Trophoblast cell (in vitro differentiated cells and primary cell): ENCODE measurements at places on chromosomes 16 and 17.
A peak's percentile ranks its signal among the peaks of the same experiment; 100 is the strongest.

DNA sequence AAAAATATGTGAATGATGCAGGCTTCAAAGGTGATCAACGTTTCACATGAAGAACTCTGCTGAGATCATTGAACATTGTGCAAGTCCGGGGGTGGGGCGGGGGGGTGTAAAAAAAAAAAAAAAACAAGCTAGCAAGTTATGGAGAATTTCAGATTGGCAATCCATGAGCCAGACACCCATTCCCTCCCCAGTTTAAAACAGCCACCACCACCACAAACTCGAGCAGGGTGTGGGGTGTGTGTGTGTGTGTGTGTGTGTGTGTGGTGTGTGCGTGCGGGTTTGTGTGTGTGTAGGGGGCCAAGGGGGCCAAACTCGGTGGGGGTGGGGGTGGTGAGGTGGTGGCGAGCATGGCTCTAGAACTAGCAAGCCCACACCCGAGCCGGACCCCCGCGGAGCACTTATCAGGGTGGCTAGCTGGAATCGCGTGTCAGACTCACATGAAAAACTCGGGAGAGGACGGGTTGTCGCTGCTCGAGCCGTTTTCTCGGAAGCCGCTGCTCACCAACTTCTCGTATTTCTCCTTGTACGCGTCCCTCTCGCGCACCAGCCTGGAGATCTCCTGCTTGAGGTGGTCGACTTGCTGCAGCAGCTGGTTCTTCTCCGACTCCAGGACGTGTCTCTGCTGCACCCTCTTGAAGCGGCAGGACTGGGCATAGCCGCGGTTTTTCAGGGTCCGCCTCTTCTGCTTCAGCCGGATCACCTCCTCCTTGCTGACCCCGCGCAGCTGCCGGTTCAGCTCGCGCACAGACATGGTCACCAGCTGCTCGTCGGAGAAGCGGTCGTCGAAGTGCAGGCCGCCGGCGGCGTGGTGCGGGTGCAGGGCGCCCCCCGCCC is 2.0 kb downstream of the MAF start:
- peak; percentile 8 for DNase-seq

- no peak for DNase-seq
These were observed 18.6 kb upstream of the ENDOV start for GRCh38 chr17:80396157-80397033.

- no peak for DNase-seq
These were observed 520.8 kb downstream of the GRIN2A start for GRCh38 chr16:9661336-9662017.

- DNase-seq, result no peak
These were observed 18.9 kb downstream of the CDR2 start for GRCh38 chr16:22355487-22355908.

GRCh38 chr17:65564793-65565192 is 3.3 kb upstream of the AXIN2 start:
- no peak for DNase-seq

GRCh38 chr17:79005063-79005861 is 4.3 kb downstream of the CANT1 start:
- no peak for DNase-seq

DNA sequence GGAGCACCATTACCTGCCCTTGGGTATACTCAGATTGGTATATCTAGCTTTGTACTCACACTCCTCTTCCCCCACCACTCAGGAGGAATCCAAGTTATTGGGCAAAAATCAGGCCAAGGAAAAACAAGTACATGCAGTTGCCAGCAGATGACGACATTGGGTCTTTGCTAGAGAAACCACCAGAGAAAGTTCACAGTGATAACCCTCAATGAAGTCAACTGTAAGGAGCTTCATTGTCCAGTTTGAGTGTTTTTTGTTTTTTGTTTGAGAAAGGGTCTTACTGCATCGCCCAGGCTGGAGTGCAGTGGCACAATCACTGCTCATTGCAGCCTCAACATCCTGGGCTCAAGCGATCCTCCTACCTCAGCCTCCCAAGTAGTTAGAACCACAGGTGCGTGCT is 34.6 kb upstream of the TOX3 start:
- DNase-seq, result peak; percentile 7

DNA sequence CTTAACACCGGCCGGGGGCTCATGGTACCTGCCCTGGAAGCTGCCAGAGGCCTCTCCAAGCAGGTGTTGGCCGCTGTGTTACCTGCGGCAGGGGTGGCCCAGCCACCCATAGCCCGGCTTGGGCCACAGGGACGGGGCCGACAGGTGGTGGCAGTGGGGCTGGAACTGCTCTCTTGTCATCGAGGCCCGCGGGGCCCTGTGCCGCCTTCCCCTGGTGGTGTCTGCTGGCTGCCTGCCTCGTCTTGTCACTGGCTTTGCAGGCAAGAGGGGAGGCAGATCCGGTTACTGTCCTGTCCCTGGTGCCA is 27.1 kb downstream of the GSE1 start:
- peak; percentile 38 for DNase-seq

- DNase-seq, result no peak
These were observed 218.0 kb upstream of the TNRC6C start for GRCh38 chr17:77740481-77740880.

GRCh38 chr17:9115214-9116191 is 94.2 kb downstream of the NTN1 start:
- DNase-seq, result no peak

DNA sequence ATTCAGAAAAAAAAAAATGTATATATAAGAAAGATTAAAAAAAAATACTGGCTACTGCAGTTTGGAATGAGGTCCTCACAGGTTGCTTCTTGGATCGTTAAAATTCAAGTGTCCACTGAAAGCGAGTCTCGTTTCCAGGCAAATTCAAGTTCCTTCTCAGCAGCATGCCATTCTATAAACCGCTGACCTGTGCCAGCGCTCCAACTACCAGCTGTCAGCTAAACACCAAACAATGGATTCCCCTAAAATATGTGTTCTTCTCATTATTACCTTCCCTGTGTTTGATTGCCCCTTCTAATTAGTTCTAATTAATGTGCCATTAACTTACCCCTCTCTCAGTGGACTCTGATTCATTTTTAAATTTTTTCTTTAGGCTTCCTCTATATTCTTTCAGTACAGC is 92.4 kb downstream of the DNAH9 start:
- no peak for DNase-seq

DNA sequence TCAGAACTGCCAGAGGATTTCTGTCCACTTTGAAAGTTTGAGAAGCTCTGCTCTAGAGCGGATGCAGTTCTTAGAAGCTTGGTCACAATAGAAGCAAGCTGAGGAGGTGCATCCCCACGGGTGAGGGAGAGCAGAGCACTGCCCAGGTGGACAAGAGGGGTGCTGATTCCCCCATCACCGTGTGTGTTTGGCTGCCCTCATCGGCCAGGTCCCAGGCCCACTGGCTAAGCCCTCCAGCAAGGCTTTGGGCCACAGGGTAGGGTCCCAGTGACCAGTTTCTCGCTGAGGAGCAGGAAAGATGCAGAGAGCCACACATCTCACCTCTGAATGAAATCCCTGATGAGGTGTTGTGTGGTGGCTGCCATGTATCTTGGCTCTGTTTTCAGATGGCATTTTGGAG is 26.9 kb downstream of the NMT1 start:
- no peak for DNase-seq

DNA sequence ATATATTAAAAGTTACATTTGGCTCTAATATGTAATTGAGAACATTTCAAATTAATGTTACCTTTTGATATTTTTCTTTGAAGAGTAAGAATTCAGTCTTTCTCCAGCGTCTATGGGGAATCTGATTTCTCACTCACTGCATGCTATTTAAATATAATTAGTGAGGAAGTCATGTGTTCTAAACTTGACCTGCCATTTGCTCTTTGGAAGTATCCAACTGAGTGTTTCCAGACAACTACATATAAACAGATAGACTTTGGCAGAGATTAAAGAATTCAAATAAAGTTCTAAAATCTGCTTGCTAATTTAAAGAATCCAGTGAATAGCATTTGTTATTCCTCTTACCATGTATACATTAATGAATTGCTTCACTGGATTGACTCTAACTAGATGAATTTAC is 23.5 kb downstream of the OMG start:
- DNase-seq, result no peak

- DNase-seq, result no peak
These were observed 299.9 kb downstream of the WWOX start for GRCh38 chr16:78399384-78399783.

DNA sequence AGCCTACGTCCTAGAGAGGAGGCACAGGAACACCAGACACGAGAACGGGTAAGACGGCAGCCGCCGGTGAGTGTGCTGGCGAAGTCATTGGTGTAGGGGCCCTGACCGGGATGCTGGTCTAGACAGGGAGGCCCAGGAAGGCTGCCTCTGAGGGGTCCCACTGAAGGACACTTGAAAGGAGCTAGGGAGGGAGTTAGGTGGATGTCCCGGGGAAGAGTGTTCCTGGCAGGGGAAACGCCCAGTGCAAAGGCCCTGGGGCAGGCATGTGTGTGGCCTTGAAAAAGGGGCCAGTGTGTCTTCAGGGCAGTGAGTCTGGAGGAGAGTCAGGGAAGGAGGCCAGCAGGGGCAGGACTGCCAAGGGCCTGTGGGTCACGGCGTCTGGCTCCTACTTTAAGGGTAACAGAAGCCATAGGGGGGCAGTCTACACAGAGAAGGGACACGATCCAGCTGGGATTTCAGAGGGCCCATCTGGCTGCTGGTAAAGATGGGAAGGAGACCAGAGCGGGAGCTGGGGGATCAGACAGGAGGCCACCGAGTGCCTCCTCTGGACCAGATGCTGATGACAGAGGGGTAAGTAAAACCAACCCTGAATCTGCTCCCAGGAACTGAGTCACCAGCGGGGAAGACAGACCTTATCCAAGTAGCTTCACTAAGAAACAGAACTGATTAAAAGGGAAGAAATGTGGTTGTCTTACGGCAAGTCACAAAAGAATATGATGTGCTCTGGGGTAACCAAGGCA is 115.9 kb downstream of the LITAF start:
- DNase-seq, result no peak

DNA sequence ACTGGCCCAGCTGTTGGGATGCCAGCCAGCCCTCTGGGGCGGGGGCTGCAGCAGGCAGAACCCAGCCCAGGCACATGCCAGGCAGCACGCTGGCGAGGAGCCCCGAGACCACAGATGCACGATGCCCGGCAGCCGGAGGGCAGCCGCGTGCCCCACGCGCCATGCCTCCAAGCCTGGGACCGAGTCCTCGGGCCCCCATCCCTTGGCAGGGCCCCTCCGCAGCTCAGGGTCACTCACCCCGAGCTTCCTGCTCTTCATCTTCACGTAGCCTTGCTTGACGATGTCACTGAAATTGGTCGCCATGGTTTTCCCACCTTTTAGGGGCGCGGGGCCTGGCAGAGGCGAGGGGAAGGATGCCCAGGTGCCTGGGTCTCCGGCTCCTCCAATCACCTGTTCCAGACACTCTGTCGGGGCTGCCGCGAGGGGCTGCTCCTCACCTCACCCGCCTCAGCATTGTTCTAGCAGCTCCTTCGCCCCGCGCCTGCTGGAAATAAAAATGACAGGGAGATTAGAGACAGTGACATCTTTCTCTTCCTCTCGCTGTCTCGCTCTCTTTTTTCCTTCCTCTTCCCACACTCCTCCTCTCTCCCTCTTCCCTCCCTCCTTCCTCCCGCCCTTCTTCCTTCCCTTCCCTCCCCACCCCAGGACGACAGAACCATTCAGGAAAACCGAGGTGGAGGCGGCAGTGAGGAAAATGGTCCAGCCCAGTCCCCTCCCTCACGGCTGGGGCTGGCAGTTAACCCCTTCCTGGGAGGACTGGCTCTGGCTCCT is 6.9 kb downstream of the DOK4 start:
- DNase-seq, result no peak

DNA sequence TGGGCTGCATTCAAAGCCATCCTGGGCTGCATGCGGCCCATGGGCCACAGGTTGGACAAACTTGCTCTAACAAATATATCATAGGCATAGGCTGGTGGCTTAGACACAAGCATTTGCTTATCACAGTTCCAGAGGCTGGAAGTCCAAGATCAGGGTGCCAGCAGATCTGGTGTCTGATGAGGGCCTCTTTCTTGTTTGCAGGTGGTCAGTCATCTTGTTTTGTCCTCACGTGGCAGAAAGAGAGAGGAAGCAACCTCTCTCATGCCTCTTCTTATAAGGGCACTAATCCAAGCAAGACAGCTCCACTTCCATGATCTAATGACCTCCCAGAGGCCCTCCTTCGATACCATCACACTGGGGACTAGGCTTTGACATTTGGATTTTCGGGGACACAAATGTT is 238.7 kb upstream of the TNRC6C start:
- DNase-seq, result no peak

GRCh38 chr16:5506021-5506420 is 408.4 kb upstream of the EEF2KMT start:
- DNase-seq, result no peak

- DNase-seq, result no peak
These were observed 25.4 kb downstream of the CRAMP1 start for GRCh38 chr16:1637526-1637925.

DNA sequence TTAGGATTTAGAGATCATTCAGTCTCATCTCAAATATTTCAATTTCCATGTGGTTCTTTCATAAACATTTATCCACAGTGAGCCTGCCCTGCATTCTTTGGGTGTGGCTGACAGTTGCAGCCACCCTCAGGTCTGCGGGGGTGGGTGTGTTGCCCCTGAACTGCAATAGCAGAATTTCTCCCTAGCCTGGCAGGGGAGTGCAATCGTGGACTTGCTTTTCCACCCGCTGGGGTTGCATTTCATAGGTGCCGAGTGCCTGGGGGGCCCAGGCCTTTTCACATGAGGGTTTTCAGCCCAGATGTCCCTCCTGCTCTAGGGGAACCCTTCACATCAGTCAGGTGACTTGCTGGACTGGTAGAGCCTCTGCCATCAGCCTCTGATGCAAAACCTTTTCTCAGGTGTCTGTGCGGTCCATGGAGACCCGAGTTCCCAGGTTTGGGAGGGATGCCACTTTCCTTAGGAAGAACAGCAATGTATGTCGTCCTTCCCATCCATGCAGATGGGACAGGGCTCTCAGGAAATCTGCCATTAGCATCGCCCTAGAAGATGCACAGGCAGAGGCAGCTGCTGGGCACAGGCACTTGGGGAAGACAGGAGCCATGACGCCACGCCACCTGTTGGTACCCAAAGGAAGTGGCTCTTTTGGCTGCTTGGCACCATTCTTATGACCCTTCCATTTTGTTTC is 2.4 kb upstream of the USP36 start:
- DNase-seq, result peak; percentile 40

GRCh38 chr17:77796176-77796860 is 162.2 kb upstream of the TNRC6C start:
- DNase-seq, result no peak

- no peak for DNase-seq
These were observed 44.3 kb upstream of the CRHR1 start for GRCh38 chr17:45739786-45740185.

- DNase-seq, result peak; percentile 70
These were observed 6.7 kb downstream of the RUNDC3A start for GRCh38 chr17:44314869-44315661.

DNA sequence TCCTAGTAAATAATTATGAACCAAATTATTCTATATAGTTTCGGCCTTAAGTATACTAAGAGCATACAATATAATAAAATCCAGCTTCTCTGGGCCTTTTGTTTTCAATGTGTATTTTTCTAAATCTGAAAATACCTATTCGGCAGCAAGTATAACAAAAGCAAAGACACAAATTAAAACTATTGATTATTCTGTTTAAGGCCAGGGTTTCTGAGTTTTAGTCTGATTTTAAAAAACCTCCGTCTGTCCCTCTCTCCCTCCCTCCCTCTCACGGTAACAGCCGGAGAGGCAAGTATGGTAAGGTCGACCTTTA is 1.5 kb downstream of the TOB1 start:
- no peak for DNase-seq

- DNase-seq, result no peak
These were observed 398.1 kb downstream of the KCNJ18 start for GRCh38 chr17:22090263-22090935.
